ENCODE measurements at places on chromosomes 16 and 17.

DNA sequence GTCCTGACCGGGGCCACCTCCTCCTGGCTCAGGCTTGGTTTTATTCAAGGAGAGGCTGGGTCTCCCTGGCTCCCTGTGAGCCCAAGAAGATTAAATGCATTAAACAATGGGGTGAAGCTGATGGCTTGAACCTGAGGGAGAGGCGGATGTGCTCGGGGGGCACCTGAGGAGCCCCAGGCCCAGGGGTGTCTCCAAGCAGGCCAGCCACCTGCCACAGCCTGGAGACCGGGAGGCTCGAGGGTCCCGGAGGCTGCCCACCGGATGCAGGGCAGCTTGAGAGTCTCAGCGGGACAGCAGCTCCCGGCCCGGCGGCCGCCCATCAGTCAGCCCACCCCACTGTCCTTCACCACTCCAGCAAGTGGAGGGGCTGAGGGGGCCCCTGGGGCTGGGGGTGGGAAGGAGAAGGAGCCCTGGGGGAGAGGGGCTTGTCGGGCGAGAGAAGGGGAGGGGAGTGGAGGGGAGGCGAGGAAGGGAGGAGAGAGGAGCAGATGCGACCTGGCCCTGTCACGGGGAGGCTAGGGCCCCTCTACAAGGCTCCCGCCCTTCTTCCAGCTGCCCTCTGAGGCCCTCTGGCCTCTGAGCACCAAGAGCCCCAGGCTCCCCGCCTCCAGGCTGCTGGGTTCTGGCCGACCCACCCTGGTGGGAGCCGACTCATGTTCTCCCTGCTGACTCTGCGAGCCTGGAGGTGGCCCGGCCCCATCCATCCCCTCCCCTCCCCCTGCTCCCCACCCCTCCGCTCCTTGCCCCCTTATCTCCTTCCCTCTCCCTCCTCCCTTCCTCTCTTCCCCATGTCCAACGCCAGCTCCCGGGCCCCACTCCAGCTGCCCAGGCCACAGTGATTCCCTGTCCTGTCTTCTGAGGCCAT is 13.2 kb downstream of the CD7 start:
- DNase-seq = no peak

GRCh38 chr16:1510941-1511351 is 17.8 kb downstream of the TELO2 start:
- DNase-seq = no peak

GRCh38 chr16:6038941-6039645 is 941.5 kb upstream of the EEF2KMT start:
- no peak for DNase-seq

- DNase-seq = no peak
Observed at GRCh38 chr17:2011411-2012371, 13.4 kb downstream of the RTN4RL1 start.

DNA sequence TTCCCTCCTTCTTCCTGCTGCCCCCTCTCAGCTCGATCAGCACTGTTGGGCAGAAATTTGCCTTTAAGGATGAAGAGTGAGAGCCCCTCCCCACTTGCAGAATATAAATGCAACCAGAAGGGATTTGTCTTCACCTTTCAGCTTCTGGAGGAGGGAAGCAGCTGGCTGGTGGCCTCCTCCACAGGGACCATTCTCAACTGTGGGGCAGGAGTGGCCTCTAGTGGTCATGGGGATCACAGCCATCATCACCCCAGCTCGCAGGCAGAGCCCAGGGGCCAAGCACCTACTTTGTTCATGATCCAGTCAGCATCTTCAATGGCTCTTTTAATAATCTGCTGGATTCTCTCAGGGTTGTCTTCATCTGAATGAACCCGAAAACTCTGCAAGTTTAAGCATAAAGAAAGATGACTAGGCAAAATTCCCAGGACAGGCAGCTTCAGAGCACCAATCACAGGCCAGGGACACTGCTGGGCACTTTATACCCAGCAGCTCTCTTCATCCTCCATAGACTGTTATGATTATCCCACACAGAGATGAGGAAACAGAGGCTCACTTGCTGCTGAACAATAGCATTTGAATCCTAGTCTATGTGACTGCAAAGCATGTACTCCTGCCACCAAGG is 13.1 kb downstream of the LYRM9 start:
- peak; percentile 59 for DNase-seq

DNA sequence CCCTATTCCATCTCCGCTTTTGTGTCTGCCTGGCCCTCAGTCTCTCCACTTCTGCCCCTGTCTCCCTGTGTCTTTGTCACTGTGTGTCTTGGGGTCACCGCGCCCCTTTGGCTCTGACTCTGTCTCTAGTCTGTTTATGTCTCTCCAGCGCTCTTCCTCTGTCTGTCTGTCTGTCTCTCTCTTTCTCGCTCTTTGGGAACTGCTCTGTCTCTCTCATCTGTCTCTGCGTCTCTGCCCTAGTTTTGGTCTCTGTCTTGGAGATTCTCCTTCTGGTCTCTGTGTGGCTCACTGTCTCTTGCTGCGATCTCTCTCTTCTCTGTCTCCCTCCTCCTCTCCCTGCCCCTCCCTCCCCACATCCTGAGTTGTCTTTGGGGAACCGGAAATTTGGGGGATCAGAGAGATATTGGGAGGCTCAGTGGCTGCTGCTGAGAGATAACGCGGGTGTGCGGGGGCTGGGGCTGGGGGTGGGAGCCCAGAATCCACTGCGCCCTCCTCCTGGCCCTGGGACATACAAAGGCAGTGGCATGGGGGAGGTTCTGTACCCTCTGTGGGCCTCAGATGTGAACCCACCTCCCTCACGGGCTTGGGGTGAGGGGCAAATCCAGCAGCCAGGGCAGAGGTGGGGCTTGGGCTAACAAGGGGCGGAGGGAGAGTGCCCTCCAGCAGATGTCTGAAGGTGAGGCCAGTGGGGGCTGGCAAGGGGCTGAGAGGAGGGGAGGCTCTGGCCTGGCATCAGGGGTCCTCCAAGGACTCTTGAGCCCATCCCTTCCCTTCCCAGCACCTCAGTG is 24.4 kb downstream of the LAT start:
- no peak for DNase-seq

- DNase-seq = no peak
Observed at GRCh38 chr16:81615833-81616232, 163.3 kb upstream of the PLCG2 start.

DNA sequence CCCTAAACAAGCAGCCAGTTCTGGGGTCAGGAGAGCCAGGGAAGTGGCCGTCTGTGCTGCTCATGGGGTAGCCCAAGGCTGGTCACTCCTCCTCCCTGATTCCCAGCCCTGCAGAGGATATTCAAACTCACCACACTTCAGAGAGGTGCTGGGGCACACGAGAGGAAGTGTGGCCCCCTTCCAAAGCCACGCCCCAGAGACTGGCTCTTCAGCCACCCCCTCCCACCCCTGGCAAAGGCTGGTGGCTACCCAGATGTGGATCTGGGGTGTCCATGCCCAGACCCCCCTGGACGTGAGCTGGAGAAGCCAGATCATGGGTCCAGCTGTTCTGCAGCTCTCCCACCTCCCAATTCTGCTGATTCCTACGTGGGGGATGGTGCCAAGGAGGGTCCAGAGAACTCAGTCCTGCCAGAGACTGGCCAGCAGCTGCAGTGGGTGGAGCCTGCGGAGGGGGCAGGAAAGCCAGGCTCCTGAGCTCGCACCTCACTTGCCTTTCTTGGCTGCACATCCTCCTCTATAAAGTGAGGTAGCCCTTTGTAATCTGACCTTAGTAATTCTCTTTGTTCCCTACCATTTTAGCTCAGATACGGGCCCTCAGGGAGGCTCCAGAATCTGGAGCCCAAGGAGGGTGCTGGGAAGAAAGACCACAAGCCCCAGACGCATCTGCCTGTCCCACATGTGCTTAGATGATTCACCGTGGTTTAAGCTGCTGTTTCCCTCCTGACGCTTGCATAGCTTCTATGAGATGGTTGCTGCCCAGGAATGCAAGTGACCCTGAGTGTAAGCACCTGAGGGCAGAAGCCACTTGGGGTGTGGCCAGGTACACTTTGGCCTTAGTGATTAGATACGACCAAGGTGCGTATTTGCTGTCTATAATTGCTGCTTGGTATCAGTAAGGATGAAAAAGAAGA is 15.3 kb downstream of the SDK2 start:
- no peak for DNase-seq

- DNase-seq = no peak
Observed at GRCh38 chr16:50165473-50165872, 12.4 kb downstream of the TENT4B start.

DNA sequence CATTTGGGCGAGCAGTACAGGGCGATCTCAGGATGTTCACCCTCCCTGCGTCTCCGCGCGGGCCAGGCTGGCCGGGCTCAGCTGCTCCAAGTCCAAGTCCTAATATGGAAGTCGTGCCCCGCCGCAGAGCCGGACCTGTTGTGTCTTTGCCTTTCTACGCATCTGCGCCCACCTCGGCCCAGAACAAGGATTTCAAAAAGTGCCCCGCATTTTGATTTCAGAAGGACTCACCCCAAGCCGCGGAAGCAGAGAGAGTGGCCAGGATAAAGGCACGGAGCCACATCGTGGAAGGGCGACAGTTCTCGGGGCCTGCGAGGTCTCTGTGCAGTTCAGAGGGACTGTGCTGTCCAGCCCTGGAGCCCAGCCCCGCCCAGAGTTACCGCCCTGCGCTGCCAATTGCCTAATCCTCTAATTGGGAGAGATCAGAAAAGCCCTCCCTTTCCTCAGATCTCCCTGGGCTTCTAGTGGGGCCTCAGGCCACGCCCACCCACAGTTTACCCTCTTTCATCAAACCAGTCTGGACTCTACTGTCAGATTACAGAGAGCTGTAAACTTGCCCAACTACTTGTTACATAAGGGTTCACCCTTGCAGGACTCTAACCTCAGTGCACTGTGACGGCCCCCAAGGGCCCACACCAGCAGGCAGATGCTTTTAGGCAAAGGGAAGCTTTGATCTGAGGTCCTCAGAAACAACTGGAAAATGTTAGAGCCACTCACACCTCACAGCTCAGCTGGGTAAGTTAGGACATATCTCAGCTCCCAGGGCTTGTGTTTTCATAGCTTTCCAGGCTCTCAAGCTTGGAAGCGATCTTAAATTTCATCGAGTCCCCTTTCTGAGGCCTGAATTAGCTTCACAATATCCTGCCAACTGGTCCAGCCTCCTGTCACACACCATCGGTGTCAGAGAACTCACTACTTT is at the start of gene CES1:
Gene CES1, minus strand, starts transcription at position 324 of the 919 bp plus-strand sequence. Its CDS starts 41 bp downstream, at position 283.
- DNase-seq = no peak

DNA sequence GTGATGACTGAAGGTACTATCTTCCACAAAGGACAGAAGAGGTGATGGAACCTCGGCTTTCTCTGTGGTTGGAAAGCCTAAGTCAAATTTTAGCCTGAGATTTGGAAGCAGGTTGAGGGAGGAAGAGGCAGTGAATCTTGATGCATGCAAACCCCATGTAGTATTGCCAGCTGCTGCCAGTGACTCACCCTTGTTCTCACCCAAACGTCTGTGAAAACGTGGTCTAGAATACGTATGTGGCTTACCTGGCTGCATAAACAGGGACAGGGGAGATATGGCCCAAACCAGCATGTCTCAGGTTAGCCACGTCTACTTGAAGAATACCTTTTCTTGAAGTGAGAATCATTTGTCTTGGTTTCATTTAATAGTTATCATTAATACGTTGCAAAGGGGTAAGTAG is 438.0 kb upstream of the MAF start:
- DNase-seq = no peak

DNA sequence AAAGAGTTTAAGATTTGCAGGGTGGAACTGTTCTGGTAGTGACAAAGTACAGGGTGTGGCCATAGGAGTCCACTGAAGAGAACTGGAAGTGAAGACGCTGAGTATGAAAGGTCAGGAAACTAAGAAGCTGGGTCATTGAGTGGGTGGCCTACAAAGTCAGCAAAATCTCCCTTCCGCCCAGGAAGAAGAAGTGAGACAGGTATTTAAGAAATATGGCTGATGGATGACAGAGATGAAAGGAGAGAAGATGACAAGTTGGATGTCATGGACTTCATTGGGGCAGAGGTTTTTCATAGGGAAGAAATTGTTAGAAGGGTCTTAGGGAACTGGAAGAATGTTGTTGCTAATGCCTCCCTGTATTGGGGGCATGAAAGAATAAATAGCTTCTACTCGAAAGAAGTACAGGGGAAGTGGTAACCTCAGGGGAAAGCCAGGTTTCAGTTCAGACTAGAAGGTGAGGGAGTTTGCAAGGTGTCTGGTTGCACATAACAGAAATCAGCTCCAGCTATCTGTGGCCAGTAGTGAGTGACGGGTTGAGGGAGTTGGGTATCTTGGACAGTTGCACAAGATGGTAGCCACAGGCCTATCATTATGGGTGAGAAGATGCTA is 33.6 kb upstream of the MED13 start:
- no peak for DNase-seq

Data from naive thymus-derived CD8-positive, alpha-beta T cell (primary cell).